ENCODE measurements at places on chromosomes 16 and 17.

- DNase-seq: no peak
Observed at GRCh38 chr17:37218849-37219248, 156.9 kb upstream of the C17orf78 start.

GRCh38 chr17:17960500-17961030, 11.6 kb downstream of the TOM1L2 start:
- no peak for DNase-seq

GRCh38 chr16:89545831-89546574, 14.5 kb upstream of the RPL13 start:
- no peak for DNase-seq

GRCh38 chr17:57580055-57580739, 164.9 kb downstream of the CCDC182 start:
- DNase-seq: no peak

DNA sequence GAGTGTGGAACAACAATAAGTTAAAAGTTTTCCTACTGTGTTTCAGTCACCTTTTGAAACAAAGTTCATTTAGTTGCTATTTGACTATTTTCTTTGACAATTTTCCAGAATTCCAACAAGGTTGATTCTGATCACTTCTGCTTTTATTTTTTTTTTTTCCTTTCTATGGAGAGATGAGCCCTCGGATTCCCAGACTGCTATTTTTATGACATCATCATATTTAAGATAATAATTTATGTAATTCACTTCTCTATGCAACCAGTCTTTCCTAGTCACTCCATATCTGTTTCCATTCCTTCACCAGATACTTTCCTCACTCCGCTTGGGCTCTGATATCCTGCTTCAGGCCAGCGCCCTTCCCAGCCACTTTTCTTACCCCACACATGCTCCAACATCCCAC, 8.1 kb downstream of the OR4D2 start:
- DNase-seq: no peak

DNA sequence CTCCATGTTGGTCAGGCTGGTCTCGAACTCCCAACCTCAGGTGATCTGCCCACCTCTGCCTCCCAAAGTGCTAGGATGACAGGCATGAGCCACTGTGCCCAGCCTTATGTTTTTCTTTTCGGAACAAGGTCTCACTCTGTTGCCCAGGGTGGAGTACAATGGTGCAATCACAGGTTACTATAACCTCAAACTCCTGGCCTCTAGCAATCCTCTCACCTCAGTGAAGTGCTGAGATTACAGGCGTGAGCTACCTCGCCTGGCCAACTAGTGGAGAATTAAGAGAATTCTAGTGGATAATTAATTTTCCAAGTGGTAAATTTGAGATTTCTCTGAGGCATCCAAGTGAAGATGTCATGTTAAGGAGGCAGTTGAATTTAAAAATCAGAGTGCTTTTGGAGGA, 2.9 kb upstream of the FBXO47 start:
- DNase-seq: no peak

- DNase-seq: no peak
Observed at GRCh38 chr16:28326881-28327610, 34.7 kb downstream of the SBK1 start.

DNA sequence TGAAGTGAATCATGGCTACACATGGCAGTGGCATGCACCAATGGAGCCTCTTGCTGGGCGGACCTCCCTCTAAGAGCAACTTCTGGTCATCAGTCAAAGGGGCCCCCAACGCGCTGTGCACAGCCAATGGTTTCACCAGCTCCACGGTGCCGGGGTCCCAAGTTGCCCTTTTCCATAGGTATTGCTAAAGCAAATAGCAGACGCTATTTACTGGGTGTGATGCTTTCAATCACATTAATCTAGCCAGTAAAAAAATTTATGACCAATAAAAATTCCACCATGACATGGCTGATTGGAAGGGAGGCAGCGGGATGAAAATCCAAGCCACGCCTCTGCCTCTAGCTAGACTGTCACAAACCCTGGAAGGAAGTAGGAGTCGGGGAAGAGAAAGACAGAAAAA, 680.3 kb upstream of the SOX9 start:
- DNase-seq: no peak

DNA sequence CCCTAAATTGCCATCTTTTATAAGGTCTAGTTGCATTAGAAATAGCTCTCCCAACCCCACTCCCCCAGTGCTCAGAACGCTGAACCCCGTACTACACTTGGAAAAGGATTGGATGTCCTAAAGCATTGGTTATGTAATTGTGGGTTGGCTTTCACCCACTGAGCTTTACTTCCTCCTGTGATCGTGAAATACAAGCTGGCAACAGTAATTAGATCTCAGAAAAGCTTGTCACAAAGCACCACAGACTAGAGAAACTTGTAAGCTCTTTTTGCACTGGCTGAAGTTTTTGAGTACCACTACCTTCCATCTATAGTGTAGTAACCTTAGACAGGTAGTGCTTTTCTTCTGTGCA, 54.4 kb downstream of the SIAH1 start:
- no peak for DNase-seq

All from esophagus squamous epithelium (tissue), 5 donors.